ENCODE measurements at places on chromosomes 1 and 21.

- DNase-seq, result no peak
Observed at GRCh38 chr1:100152271-100152670, 19.3 kb downstream of the TRMT13 start.

- no peak for DNase-seq
Observed at GRCh38 chr1:243587823-243588560, 262.1 kb downstream of the AKT3 start.

DNA sequence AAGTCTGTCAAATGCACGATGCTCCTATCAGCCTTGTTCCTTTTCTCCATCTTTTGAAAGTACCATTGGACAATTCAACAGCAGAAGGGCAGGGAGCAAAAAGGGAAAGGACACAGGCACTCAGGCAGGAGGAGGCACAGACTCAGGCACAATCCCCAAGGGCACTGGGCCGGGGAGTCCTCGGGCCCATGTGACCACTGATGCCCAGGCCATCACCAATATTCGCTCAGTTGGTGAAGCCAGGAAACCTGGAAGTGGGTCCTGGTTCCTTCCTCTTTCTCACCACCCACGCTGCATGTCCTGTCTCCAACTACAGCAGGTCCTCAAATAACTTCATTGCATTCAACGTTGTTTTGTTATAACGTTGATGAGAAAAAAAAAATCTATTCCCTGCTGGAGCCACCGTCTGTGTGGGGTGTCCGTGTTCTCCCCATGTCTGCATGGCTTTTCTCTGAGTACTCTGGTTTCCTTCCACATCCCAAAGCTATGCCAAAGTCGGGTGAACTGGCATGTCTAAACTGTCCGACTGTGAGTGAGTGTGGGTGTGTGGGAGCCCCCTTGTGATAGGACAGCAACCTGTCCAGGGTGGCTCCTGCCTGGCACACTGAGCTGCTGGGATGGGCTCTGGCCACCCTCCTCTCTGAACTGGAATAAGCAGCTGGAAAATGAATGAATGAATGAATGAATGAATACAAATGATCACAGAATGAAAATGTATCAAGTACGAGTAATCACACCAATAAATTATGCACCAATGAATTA is 12.5 kb downstream of the NID1 start:
- no peak for DNase-seq

GRCh38 chr1:37633040-37633937 is 1.4 kb downstream of the RSPO1 start:
- no peak for DNase-seq

GRCh38 chr1:221239792-221240191 is 360.5 kb downstream of the HLX start:
- no peak for DNase-seq

GRCh38 chr1:61330018-61330417 is 247.7 kb downstream of the NFIA start:
- DNase-seq, result no peak

DNA sequence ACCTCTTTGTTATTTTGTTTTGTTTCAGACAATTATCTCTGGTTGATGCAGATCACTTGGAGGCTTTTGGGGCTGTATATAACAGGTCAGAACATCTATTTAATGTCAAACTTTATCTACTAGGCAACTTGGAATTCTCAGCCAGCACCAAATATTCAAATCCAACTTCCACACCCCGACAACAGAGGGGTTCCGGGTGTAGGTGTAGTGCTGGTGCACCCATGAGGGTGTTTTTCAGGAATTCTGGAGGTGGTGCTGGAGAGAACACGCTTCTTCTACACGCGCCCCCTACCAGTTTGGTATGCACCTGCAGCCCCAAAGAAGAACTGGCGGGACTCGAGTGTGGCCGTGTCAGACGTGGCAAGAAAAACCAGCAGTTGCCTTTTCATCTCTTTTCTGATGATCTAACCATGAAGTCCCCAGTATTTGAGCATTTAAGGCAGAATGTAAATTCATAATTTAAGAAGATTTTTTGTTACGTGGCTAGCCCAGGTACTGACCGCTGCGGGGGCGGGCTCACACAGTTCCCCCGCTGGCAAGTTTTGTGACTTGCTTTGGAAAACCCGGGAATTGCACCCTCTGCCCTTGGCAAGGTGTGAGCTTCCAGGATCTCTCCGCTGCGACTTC is 462 bp upstream of the TLCD4 start:
- no peak for DNase-seq

GRCh38 chr1:243246916-243247315 is 8.2 kb downstream of the CEP170 start:
- DNase-seq, result no peak

DNA sequence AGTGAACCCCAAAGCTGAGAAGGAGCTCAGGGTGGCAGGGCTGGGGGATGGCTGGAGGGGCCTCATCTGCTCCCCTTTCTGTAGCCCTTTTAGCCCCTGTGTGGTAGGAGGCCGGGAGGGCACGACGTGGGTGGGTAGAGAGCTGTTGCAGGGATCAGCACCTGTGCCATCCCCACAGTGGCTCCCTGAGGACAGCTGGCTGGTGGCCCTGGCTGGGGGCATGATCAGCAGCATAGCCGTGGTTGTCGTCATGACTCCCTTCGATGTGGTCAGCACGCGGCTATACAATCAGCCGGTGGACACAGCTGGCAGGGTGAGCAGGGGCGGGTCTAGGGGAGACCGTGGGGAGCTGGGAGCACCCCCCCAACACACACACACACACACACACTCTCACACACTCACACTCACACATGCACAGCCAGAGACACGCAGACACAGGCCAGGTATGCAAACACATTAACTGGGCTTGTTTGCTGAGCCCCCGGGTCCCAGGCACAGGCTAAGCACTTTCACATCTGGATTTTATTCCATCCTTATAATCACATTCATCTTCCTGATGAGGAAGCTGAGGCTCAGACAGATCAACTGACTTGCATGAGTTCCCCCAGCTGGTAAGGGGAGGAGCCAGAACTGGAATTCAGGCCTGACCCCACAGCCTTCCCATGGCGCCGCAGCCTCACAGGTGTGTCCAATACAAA is 2.5 kb downstream of the SLC25A34 start:
- DNase-seq, result no peak

DNA sequence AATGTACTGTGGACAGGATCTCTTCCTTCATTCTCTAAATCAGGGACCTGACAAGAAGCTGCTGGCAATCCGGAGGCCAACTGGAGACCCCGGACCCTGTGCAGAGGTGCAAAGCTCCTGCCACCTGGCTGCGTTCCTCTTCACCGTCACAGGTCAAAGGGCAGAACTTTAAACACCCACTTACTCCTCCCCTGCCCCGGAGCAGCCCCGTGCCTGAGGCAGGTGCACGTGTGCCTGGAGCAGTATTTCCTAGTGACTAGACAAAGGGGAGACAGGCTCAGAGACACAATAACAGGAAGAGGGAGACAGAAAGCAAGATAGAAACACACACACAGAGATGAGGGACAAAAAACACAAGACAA is 6.6 kb upstream of the PIGC start:
- no peak for DNase-seq

GRCh38 chr1:198320759-198321158 is 164.0 kb downstream of the NEK7 start:
- DNase-seq, result no peak

- no peak for DNase-seq
Observed at GRCh38 chr1:225044258-225044657, 114.8 kb downstream of the DNAH14 start.

DNA sequence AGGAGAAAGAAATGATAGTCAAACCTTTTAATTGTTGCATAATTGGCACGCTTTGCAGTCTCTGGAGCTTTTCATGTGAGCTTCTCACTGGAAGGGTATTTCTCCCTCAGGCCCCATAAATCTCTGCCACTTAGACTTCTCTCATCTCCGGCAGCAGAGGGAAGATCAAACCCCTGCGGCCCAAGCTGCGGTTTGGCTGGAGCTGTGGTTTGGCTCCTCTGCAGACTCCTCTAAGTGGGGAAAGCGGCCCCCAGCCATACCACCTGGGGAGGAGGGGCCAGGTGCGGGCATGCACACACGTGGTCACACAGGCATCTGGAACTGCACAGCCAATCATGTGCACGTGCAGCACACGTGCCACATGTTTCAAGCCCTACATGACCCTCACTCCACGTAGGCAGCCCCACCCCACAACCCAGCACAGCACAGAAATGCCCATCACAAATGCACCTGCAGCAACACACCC is 58.3 kb downstream of the UBE2T start:
- DNase-seq, result peak; percentile 40

DNA sequence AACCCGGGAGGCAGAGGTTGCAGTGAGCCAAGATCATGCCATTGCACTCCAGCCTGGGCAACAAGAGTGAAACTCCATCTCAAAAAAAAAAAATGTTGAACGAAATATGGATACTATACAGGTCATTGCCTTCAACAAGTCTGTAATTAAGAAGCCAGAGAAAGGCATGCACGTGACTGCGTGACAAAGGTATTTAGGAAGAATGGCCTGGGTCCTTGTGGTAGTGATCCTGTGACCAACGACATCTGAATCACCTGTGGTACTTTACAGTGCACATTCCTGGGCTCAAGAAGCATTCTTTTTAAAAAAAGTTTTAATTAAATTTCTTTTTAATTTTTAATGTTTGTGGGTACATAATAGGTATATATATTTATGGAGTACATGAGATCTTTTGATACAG is 115.0 kb downstream of the GREM2 start:
- no peak for DNase-seq

GRCh38 chr1:11725616-11726015 is 10.3 kb upstream of the AGTRAP start:
- DNase-seq, result no peak

DNA sequence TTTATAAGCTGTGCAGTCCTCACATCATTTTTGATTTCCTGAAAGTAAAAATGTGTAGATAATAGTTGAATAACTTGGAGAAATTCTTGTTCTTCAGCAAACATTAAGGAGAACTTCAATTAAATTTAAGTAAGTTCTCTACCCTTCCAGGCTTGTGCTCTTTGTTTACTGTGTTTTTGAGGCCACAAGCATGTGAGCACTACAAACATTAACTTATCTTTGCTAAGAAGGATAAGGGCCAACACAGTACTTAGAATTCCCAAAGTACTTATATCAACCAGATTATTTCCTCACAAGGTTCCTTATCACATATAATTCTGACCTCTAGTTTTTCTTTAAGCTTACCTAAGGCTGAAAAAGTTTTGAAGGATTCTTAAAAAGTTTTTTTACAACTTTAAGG is 24.7 kb upstream of the RWDD3 start:
- no peak for DNase-seq

- no peak for DNase-seq
Observed at GRCh38 chr1:157882580-157882979, 41.0 kb upstream of the CD5L start.

- DNase-seq, result no peak
Observed at GRCh38 chr21:38848187-38848609, 42.5 kb downstream of the ETS2 start.

- no peak for DNase-seq
Observed at GRCh38 chr1:198865319-198865718, 226.5 kb downstream of the PTPRC start.

DNA sequence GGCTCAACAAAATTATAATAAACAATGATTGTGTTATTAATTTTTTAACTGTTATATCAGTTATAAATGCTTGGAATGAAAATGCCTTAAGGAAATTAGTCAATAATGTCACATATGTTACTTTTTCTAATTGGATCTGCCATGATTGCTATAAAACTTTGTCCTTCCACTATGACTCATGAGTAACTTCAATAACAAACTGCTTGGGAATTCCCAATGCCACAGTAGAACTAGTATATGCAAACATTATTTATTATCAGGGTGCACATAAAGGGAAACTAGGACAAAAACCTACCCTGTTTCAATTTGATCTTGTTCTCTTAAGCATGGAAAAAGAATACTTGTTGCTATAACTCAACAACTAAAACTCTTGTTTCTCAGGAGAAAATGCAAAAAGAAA is 59.1 kb upstream of the PDC start:
- no peak for DNase-seq

DNA sequence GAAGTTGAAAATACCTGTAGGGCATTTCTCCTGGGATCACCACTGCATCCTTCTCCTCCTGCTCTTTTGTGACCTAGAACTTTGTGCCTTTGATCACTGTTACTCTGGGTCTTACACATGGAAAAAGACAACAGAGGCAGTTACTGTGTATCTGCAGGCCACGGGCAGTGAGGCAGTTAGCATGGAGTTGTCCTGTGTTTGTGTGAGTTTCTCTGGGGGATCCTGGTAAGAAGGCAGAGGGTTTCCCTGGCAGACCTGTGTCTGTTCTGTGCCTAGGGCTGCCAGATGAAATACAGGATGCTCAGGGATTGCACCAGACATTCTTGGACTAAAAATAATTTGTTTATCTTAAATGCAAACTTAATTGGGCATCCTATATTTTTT is 44.4 kb upstream of the SCCPDH start:
- no peak for DNase-seq

GRCh38 chr1:17287130-17287776 is 20.7 kb upstream of the PADI4 start:
- peak; percentile 50 for DNase-seq

GRCh38 chr1:3746830-3747521 is 5.3 kb upstream of the CCDC27 start:
- DNase-seq, result no peak

DNA sequence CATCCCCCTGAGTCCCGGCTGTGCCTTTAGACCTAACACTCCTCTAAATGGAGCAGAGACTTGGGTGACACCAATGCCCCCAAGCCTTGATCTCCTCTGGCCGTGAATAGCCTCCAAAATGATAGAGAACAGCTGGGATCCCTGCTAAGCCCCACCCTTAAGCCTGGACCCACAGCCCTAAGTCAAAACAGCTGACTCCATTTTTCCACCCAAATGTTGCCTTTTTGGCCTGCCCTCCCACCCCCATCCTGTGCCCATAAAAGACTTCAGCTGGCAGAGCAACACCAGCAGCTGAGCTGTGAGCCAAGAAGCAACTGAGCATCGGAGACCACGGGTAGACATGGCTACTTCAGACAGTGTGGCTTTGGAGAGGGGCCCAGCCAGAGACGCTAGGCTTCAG is 420.8 kb downstream of the NPHP4 start:
- no peak for DNase-seq

DNA sequence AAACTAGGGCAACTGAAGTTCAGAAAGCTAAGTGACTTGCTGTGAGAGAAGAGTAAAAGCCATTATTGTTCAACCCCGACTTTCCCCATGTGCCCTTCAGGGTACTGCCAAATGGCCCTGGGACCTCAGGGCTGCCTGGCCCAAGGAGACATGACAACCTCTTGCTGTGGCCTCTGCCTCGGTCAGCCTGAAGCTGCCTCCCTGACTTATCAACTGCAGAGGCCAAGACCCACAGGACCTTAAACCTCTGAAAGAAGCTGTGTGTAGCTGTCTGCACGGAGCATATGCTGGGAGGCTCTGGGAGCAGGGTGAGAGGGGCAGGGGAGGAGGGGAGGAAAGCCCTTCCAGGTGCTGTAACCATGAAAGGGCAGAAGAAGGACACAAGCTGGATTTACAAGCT is 35.9 kb downstream of the HMGB4 start:
- DNase-seq, result no peak

Measured in AG04449 (cell line).